H9 (cell line): ENCODE measurements at places on chromosomes 2 and 18. TPM values are rescaled to one million over a fixed set of nuclear protein-coding genes. Genes with fewer than 3 reads are reported as not detected.

EPG5 gene
- total RNA-seq: 15.7 and 16.1 TPM in 2 replicates

INPP5D gene
- 12.7 and 13.1 TPM in 2 replicates for total RNA-seq

VWA3B gene
- total RNA-seq: not detected in 2 replicates

ZFP36L2 gene
- 105 and 110 TPM in 2 replicates for total RNA-seq

OTOF gene
- total RNA-seq: 0.15 and 0.35 TPM in 2 replicates
